ENCODE measurements at places on chromosomes 6 and 20.

DNA sequence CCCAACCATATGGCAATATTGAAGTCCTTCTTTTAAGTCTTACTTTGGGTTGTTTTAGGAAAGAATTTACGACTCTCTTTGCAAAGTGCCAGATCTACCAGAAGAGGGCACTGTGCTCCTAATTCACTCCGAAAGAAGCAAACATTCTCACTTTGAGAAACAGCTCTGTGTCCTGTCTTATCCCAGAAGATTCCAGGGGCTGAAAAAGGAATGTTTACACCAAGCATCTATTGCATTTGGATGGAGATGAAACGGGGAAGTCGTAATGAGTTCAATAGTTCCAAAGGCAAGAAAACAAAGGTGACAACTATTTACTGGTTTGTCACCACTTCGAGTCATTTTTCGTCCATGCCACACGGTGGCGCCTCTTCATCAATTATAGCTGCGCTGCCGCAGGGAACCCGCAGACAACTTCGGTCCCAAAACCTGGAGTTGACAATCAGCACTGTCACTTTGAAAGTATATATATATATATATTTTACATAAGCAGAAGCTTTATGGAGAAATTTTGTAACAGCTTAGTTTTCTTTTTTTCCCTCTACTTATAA is 121.6 kb downstream of the MOXD1 start:
- DNase-seq: peak; percentile 66

DNA sequence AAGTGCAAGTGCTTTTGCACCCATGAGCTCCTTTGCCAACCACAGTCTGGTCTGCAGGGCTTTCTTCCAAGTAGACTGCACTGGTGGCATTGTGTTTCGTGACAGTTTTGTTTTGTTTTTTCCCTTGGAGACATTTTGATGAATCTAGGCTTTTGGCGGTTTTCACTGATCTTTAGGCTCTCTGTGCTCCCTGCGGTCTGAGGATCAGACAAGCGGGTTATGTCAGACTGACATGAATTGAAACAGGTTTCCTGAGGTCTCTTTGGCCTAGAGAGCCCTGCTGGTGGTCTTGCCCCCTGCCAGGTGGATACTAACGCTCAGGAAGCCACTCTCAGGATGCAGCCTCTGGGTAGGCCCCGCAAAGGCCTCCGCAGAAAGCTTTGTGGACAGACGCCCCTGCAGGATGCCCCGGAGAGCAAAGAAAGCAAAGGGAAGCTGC is 555.4 kb upstream of the AGPAT4 start:
- no peak for DNase-seq

DNA sequence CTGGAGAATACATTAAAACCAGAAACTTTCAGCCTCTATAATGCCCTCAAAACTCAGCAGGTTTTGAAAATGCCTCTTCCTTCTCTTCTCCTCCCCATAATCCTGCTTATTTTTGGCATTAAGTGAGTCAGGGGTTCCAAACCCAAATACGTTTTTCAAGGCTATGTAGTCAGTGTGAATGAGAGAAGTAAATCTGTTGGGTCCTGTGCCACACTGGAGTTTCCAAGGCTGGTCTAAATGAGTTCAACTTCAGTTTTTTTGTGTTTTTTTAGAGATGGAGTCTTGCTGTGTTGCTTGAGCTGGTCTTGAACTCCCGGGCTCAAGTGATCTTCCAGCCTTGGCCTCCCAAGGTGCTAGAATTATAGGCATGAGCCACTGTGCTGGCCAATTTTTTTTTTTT is 20.9 kb downstream of the PTPRA start:
- DNase-seq: no peak

DNA sequence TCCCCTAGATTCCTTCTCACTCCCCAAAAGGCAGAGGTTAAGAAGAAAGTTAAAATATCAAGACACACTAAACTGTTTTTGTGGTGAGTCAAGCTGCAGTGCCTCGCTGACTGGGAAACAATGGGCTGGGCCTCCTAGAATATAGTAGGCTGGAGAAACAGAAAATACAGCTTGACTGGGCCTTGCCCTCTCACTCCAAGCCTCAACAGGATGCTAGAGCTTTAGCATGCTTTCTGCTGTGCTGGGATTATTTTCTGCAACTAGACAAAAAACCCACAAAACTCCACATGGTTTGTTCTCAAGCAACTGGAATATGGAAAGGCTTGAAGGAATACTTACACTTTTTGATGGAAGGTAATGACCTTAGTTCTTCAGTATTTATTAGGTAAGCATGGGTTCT is 27.9 kb downstream of the FOXO3 start:
- peak; percentile 78 for DNase-seq

- no peak for DNase-seq
Observed at GRCh38 chr6:150788089-150788488, 77.4 kb upstream of the MTHFD1L start.

DNA sequence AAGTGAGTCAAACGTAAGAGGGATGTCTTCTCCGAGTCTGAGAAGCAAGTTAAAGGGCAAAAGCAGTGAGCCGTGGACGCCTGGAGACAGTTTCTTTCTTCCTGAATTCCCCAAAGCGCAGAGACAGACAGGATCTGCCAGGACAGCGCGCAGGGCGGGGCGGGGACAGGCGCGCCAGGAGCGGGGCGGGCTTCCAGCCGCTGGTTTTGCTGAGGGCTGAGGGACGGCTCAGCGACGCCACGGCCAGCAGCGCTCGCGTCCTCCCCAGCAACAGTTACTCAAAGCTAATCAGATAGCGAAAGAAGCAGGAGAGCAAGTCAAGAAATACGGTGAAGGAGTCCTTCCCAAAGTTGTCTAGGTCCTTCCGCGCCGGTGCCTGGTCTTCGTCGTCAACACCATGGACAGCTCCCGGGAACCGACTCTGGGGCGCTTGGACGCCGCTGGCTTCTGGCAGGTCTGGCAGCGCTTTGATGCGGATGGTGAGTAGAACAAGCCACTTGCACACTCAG is at the start of gene SCGN:
SCGN (plus strand) TSS at position 209 of the 509 bp plus-strand sequence; CDS start at position 398, 189 bp downstream.
- peak; percentile 18 for DNase-seq

GRCh38 chr6:36904114-36904513 is 18.4 kb downstream of the C6orf89 start:
- DNase-seq: peak; percentile 72

- DNase-seq: peak; percentile 35
Observed at GRCh38 chr6:90286884-90287488, 9.7 kb downstream of the BACH2 start.

DNA sequence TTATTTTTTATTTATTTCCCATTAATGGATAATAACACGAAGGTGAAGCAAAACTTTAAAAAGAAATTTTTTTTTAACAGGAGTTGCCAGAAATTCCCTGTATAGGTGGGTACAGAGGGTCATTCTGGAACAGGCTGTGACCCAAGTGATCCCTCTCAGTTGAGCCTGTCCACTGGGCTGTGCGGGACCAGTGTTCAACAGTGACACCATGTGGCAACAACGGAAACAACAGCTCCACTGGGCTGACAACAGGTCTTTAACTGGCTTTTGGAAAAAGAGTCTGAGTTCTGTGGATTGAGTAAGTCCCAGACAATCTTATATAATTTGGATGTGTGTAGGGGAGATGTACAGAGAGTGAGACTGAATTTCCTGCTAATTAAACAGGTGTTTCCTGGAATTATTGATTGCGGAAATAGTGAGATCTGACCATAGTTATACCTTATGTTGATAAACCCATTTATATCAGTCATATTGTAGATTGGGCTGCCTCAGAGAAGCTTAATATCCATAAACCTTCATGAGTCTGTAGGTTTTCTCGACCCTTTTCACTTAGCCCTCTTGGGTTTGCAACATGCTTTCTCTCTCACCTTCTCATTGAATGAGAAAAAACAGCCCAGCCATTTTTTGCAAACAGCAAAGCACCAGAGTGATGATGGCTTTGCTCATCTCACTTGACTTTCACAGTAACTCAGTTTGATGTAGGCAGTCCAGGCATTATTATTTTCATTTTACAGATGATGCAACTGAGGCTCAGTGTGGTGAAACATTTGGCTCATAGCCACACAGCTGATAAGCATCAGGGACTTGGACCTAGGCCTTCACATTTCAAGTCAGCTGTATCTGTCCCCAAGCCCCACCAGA is 17.5 kb downstream of the KIAA1755 start:
- no peak for DNase-seq

DNA sequence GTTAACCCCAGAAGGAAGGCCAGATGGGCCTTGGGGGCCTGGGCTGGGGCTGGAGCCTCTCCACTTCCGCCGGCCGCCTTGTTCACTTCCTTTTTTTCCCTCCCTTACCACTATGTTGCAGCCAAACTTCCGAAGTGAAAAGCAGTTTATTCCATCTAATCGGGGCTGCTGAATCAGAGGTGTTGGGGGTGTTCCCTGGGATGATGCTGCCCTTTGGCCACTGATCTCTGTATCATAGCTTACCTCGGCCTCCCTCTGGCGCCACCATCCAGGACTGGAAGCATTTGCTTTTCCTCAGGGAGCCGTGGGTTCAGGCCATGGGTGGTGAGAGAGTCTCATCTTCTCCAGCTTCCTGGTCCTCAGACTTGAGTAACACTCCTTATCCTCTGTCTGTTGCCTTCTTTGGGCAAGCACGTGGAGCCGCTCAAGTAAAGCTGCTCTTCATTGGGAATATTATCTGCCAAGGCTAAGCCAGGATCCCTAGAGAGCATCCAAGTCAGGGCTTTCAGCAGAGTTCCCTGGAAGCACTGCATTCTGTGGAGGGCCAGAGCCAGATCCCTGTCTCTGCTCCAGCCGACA is 39.6 kb downstream of the SLX4IP start:
- DNase-seq: no peak

DNA sequence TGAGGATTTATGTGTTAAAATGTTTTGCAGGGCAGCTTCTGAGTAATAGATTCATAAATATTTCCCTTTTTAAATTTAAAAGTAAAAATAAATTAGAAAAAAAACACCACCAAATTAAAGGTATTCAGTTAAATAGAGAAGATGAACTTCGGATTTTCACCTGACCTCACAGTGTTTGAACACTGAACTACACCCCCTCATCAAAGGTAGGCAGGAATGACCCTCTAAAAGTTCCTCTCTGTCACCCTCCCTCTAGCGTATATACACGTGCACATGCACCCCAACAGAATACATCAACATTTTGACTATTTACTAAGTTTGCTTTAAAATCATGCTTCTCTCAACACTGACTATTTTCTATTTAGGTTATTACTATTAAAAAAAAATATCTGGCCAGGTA is 528.3 kb downstream of the QKI start:
- no peak for DNase-seq

DNA sequence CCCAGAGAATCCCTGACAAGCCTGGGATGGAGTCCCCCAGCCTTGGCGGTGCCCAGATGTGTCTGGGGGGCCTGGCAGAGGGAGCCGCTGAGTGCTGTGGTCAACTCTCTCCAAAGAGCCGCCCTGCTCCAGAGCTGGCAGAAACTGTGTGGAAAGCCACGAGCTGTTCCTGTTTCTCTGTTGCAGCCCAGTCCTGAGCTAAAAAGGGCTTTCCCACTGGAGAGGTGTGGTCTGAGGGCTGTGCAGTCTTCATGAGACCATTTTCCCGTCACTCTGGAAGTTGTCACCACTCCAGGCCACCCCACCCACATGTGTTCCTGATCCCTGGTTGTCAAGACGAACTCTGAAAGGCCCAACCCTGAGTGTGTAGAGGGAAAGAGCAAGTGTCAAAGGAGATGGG is 99.7 kb upstream of the KCNK16 start:
- DNase-seq: no peak

DNA sequence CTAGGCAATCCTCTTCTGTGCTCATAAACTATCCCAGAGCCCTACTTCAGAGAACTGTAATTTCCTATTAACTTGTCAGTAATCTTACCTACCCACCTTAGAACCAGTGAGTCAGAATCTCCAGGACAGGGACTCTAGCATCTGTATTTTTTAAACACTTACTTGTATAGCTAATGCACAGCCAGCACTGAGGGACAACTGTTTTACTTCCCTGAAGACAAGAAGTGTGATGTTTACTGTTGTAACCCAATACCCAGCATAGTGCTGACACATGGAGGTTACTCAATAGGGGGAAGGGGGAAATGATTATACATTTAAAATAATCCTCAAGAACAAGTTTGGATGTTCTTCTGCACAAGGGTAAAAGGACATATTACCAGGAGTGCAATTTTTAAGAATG is 130.8 kb downstream of the BTBD9 start:
- peak; percentile 60 for DNase-seq

DNA sequence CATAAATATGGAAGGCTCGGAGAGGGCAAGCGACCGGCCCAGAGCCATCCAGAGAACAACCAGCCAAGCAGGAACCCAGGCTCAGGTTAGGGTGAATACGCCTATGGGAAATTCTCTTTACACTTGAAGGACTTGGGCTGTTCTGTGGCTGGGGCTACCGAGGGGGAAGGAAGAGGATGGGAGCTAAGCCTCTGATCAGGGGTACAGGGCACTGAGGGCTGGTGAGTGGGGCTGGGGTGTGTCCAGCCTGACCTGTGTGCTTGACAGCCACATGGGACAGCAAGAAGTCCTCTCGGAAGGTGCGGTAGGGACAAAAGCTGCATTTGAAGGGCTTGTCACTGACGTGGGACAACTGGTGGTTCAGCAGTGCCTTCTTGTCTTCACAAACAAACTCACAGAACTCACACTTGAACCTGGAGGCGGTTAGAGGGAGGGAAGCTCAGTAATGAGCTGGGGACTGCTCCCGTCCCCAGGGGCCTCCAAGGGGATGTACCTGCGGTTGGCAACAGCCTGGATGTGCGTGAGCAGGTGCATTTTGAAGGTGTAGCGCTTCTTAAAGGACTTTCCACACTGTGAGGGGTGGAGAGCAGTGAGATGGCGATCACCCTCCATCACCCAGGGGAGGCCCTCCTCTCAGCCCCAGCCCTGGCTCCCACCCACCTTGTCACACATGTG is 11.9 kb downstream of the ZNF335 start:
- DNase-seq: no peak

GRCh38 chr6:14706378-14706929 is 539.4 kb upstream of the JARID2 start:
- DNase-seq: peak; percentile 98

DNA sequence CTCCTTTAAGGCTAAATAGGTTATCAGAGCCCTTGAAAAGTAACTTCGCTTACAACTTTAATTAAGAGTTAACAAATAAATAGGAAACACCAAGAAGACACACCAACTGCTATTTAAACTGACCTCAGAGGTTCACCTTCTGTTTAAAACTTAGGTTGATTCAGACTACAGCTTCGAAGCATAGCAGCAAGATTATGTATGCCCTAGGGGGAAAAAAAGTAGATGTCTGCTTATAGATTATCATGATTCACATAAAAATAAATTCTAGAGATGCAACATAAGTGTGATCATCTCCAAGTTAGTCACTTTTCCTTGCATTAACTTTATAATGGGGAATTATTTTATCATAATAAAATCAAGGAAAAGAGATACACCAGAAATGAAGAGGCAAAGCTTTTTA is 8.9 kb downstream of the PNISR start:
- DNase-seq: no peak

- DNase-seq: no peak
Observed at GRCh38 chr6:39339868-39340550, 17.5 kb upstream of the KCNK16 start.

GRCh38 chr20:2455771-2456497 is 14.7 kb downstream of the SNRPB start:
- no peak for DNase-seq

- DNase-seq: no peak
Observed at GRCh38 chr6:33203443-33204164, 851 bp upstream of the HSD17B8 start.

GRCh38 chr6:143233554-143234285 is 173.0 kb downstream of the AIG1 start:
- no peak for DNase-seq

GRCh38 chr6:157586476-157587126 is 205.6 kb downstream of the ZDHHC14 start:
- no peak for DNase-seq

GRCh38 chr6:157412791-157413190 is 31.8 kb downstream of the ZDHHC14 start:
- DNase-seq: no peak

Measured in HCEC 1CT (cell line).